NCI-H187 (cell line): ENCODE measurements at places on chromosomes 16 and 17.

- DNase-seq: no peak
These were observed 28.2 kb downstream of the USP31 start for GRCh38 chr16:23121024-23121423.

- no peak for DNase-seq
These were observed 9.2 kb downstream of the TAF1C start for GRCh38 chr16:84177741-84178073.

DNA sequence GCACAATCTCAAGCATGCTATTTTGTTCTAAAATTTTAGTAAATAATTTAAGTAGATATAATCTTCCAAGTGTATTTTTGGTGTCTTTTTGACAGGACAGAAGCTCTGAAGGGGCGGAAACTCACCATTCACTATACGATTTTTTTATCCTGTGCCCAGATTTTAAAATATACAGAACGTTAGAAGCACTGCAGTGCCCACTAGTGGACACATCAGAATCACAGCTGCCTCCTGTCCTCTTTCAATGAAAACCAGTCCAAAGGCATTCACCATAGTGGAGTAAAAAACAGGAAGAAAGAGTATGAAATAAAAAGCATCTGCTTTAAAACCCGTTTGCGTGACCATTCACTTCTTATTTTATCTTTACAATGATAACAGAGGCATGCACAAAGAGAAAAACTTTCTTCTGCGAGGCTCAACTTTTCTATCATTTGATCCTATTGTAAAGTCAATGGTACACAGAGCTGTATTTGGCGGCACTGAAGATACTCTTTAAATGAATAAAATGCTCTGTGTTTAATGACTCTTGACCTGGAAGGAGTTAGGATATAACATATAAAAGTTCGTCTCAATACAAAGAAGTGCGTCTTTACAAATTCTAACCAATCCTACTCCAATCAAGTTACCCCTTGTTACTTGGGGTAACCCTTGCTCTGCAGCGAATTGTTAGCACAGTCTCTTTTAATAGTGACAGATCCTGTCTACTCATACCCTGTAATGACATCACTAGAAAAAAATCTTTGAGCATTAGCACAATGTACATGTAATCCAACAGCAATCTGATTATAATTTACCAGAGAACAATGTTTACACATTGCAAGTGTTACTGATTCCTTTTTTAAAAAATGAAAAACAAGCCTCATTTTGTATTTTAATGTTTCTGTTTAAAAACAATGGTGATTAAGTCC is 339.8 kb upstream of the PSMD7 start:
- DNase-seq: peak; percentile 11

DNA sequence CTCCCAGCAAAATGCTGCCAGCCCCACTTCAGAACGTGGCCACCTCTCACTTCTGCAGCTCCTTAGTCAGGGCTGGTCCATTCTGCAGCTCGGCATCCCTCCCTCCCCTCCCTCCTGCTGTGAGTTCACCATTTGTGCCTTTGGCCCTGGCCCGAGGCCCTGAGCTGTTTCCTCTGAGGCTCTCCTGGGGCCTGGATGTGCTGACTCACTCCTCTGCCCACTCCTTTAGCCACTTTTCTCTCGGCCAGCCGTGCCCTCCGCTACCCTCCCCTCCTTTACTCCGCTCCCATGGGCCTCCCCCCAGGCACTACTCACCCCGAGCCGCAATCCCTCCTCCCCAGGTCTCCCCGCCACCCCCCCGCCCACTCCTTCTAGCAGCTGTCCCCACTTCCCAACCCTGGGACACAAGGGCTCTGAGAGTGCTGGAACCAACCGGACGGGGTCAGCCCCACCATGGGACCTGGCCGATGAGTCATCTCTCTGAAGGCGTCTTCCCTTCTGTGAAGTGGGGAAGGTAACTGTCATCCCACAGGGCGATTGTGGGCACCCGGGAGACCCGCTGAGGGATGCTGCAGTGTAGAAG is 11.5 kb downstream of the KCNG4 start:
- no peak for DNase-seq

DNA sequence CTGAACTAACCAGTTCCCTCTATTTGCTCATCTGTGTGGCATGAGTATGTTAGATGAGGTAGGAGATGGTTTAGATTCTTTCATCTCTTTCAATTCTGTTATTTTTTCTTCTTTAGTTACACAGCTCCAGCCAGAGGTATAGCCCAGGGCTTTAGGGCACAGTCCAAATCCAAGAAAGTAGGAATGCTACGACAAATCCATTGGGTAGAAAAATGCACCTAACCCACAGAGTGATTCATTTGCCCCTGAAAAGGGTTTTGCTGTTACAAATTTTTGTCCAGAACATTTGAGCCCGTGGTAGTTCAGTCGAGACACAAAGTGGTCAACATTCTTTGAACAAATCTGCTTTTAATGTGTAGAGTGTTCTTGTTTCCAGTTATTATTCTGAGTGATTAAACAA is 250.7 kb downstream of the HS3ST3A1 start:
- DNase-seq: no peak

- no peak for DNase-seq
These were observed 123.1 kb downstream of the LYRM1 start for GRCh38 chr16:21023509-21024202.

- peak; percentile 80 for DNase-seq
These were observed 48.7 kb downstream of the DNAH17 start for GRCh38 chr17:78528541-78528940.
